ENCODE measurements at places on chromosomes 6 and 20.

DNA sequence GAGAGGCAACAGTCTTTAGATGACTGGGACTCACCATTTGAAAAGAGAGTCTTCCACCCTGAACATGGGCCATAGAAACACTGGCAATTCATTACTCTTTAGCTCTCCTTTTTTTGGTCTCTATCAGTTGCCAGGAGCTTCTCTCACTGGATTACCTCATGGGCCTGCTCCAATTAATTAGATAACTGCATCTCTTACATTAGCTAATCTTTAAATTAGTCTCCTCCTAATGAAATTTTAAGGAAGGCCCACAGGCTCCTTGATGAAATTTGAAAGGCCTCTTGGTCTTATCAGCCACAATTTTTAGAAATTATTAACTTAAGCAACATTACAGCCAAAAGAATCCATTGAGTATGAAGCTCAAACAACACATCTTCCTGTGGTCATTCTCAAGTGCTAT lies 184.4 kb downstream of the UNC5CL start:
- DNase-seq, result no peak

GRCh38 chr6:38843798-38844197 lies 128.7 kb downstream of the DNAH8 start:
- DNase-seq, result no peak

GRCh38 chr6:89314692-89315091 lies 407 bp downstream of the GABRR2 start:
- no peak for DNase-seq

GRCh38 chr6:97437087-97437486 lies 154.1 kb upstream of the MMS22L start:
- DNase-seq, result no peak
